Gastrocnemius medialis (tissue), 4 donors: ENCODE measurements at places on chromosomes 5 and 9.

DNA sequence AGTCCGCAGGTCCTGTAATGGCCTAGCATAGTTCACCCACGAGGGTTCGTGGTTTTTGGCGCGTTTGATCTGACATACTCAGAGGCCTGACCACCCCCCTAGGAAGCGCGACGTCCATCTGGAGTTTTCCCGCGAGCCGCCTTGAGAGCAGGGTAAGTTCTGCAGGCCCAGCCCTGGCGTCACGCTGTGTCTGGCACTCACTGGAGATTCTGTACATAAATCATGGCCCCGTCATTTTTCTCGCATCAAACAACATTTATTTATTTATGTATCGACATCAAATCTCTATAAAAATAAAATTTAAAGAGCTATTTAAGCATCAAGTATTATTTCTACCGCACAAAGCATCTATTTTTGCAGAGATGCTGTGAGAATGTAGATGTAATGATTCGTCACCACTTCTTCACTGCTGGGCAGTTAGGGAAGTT, 437 bp upstream of the TRIM41 start:
- no peak for DNase-seq

GRCh38 chr5:133848341-133848811, 120.0 kb downstream of the C5orf15 start:
- no peak for DNase-seq

DNA sequence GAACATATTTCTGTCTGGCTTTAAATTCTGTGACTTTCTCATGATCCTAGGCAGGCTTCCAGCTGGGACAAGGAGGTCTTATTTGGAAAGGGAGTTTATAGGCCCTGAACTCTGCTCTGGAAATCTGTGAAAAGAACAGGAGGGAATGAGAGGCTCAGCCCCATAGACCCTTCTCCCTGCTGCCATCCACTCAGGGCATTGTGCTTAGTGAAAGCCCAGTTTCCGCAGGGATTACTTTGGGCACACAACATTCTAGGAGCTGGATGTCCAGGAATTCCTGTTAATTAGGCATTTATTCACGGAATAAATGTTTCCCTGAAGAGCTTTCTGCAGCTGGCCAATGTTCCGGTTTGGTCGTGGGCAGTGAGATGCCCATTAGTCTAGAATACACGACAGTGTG, 32.7 kb upstream of the COL15A1 start:
- DNase-seq, result no peak

DNA sequence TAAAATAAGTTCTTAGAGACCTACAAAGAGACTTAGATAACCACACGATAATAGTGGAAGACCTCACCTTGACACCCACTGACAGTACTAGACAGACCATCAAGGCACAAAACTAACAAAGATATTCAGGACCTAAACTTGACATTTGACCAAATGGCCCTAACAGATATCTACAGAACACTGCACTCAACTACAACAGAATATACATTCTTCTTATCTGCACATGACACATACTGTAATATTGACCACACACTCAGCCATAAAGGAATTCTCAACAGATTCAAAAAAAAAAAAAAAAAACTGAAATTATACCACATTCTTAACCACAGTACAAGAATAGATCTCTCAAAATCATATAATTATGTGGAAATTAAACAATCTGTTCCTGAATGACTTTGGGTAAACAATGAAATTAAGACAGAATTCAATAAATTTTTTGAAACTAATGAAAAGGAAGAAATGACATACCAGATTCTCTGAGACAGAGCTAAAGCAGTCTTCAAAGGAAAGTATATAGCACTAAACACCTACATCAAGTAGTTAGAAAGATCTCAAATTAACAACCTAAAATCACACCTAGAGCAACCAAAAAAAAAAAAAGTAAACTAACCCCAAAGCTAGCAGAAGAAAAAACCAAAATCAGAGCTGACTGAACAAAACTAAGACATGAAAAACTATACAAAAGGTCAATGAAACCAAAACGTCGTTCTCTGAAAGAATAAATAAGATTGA, 362.3 kb upstream of the POU5F2 start:
- DNase-seq, result no peak

DNA sequence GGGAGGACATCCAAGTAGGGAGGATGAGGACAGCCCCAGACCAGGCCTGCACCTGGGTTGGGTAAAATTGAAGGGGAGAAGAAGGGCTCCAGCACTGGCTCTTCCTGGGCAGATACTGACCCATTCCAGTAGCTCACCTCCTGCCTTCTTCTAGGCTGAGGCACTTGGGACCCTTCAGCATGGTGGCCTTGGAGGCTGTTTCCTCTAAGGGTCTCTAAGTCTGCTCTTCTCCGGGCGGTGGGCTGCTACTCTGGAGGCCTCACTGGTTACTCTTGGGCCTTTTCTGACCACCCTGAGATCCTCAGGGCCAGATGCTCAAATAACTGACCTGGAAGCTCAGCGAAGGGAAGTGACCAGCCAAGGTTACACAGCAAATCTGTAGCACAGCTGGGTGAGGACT, 2.8 kb upstream of the TIFAB start:
- DNase-seq, result no peak

- DNase-seq, result no peak
Measured at GRCh38 chr9:7534211-7534935, 265.2 kb downstream of the DMAC1 start.

DNA sequence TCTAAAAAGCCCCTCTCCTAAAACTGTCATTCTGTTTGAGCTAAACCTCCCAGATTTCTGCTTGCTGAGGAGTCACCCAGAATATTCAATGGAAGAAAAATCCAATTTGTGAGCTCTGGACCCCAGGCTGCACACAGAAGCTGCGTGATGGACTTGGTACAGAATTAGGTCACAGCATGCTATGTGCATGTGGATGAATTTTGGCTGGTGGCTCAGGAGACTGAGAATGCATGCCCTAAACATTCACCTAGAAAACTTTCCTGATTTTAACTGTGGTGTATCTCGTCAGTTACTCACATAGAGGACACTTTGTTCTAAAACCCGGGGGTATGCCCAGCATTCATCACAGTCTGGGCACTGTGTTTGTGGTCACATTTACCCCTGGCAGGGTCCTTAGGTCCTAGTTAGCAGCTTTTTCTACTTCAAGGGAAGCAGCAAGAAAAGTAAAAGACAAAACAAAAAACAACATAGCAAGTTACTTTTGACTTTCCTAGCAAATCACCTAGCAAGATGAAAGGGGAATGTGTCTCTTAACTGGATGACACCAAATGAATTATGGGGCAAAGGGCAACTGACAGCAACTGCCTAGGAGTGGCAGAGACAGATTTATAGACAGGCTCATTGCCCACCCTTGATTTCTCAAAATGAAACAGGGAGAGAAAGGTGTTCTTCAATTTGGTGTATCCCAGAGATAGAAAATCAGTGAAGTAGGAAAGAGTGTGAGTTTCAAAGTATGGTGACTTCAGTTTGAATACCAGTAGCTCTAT, 8.3 kb upstream of the SHROOM1 start:
- no peak for DNase-seq

GRCh38 chr5:150734579-150735384, 24.0 kb downstream of the DCTN4 start:
- peak; percentile 10 for DNase-seq

DNA sequence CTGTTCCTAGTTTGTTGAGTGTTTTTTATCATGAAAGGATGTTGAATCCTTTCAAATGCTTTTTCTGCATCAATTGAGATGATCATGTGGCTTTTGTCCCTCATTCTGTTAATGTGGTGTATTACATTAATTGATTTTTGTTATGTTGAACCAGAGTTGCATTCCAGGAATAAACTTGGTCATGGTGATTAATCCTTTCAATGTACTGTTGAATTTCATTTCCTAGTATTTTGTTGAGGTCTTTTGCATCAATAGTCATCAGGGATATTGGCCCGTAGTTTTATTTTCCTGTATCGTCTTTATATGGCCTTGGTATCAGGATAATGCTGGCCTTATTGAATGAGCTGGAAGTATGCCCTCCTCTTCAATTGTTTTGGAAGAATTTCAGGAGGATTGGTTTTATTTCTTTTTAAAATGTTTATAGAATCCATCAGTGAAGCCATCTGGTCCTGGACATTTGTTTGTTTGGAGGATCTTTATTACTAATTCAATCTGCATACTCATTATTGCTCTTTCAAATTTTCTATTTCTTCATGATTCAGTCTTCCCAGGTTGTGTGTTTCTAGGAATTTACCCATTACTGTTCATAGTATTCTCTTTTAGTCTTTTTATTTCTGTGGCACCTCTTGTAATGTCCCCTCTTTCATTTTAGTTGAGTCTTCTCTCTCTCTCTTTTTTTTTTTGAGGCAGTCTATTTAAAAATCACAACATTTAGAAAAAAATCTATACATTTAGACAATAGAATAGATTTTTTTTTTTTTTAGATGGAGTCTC, 32.1 kb downstream of the FGD3 start:
- no peak for DNase-seq

- no peak for DNase-seq
Measured at GRCh38 chr9:80094176-80094771, 522.5 kb downstream of the TLE4 start.

DNA sequence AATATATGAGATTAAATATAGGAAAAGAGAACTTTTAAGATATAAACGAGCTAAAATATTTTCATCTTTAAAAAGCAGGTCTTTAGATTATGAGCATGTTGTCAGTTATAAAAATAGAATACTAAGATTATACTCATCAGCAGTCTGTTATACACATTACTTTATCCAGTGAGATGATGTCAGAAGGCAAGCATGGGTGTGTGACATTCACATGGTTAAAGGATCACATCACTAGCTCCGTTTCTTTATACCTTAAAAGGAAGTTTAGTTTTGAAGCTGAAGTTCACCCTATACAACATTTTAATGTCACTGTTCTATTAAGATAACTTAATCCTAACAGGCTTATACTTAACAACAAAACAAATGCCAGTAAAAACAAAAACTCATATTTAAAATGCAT, 59.6 kb downstream of the RICTOR start:
- peak; percentile 35 for DNase-seq

DNA sequence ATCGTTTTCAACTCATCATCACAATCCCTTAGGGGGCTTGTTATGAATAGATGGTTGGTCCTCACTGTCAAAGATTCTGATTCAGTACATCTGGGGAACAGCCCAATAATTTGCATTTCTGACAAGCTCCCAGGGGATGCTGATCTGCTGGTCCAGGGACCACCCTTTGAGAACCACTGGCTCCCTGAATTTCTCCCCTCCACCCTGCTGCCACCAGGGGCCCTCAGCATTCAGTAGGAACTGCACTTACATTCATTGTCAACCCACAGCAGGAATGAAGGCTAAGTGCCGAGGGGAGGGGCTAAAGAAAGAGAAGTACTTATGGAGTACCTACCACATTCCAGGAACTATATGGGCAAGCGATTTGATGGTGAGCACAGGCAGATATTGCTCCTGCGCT, 85.9 kb downstream of the BOD1 start:
- no peak for DNase-seq

DNA sequence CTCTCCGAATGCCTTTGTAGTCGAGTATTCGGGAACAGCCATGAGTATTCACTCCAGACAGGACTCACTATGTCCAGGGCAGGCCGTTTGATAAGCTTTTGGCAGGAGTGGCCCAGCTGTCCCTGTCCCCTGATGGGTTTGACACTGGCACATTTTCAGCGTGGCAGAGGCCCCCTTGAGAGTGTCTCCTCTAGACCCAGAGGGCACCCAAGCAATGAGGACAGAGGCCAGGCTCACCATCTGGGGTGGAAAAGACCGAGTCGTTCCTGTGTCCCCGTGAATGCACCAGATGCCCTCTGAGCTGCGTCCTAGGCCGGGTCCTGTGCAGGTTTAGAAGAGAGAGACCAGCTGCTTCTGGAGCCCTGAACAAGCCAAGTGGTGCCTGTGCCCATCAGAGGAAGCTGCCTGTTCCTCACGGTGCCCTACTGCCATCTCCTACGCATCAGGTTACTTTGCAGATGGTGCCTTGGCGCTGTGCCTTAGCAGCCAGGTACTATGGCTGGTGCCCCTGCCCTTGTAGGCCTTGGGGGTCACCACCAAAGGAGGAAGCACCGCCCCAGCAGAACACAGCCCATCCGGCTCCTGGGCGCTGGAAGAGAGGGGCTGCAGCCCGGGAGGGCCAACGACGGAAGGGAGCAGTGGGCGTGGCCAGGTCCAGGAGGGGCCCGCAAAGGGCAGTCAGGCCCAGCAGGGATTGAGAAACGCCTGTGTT, 42.4 kb downstream of the LRSAM1 start:
- no peak for DNase-seq

- no peak for DNase-seq
Measured at GRCh38 chr5:14551211-14551610, 30.4 kb upstream of the OTULINL start.

DNA sequence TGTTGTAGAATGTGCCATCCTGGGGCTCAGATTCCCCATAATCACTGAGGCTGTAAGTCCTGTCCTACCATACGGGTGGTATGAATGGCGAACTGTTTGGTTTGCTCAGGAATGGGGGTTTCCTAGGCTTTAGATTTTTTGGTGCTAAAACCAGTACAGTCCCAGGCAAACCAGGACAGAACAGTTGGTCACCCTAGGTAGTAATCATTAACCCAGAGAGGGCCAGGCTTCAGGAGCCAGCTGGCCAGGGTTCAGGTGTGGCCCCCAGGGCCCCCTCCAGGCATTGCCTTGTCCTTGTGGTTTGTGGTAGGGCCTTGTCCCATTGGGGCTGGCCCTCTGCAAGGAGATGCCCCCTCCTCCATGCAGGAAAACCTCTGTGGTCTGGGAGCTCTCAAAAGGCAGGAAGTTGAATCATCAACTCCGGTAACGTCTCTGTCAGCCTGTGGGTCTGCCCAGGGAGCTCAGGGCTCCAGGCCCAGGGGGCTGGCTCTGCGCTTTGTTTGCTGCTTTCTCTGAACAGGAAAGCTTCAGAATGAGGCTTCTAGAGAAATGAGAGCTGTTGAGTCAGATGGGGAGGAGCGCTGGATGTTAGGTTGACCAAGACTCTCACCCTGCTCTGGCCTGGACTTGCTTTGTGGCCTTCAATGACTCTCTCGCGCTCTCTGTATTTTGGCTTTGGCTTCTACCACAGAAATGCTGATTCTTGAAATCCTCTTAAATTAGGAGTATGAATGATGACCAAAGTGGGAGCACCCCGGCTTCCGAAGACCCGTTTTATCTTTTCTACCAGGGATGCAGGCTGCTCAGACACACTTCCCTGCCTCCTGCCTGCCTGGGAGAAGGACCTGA, 22.2 kb upstream of the JADE2 start:
- DNase-seq, result peak; percentile 37

DNA sequence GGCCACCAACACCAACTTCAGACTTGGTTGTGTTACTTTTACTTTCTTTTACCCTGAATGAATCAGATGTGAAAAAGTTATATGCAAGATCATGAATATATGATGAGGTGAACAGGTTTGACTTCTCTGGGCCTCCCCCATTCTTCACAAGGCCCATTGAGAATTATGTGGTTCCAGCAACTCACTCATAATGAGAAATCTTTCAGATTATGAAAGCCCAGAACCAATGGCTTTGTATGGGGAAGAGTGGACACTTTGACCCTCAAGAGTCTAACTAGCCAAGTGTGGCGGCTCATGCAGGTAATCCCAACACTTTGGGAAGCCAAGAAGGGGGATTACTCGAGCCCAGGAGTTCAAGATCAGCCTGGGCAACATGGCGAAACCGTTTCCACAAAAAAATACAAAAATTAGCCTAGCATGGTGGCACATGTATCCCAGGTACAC, 16.1 kb upstream of the LNPEP start:
- DNase-seq, result no peak

- DNase-seq, result no peak
Measured at GRCh38 chr5:107253246-107253645, 417.5 kb downstream of the EFNA5 start.

- DNase-seq, result no peak
Measured at GRCh38 chr9:105194234-105194633, 50.2 kb upstream of the SLC44A1 start.
